ENCODE measurements at places on chromosomes 11 and 22.

DNA sequence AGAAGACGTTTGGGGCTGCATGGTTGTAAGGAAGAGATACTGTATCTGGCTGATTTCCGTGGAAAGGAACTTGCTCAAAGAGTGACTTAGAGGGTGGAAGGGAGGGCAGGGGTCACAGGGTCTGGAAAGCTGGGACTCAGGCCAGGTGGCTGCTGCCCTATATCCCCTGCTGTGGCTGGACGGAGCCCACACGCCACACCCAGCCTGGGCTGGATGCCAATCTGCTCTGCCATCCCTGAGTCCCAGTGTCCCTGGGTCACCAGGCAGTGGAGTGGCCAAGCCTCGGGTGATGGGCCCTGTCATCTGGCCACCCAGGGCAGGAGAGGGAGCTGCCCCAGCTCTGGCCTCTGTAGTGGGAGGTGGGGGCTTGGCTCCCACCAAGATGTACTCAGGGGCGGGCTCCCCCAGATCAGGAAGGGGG, 26.5 kb upstream of the KRTAP5-7 start:
- no peak for DNase-seq

GRCh38 chr11:15568440-15568839, 453.7 kb downstream of the INSC start:
- no peak for DNase-seq

GRCh38 chr11:79397252-79397651, 43.6 kb downstream of the TENM4 start:
- DNase-seq, result no peak

DNA sequence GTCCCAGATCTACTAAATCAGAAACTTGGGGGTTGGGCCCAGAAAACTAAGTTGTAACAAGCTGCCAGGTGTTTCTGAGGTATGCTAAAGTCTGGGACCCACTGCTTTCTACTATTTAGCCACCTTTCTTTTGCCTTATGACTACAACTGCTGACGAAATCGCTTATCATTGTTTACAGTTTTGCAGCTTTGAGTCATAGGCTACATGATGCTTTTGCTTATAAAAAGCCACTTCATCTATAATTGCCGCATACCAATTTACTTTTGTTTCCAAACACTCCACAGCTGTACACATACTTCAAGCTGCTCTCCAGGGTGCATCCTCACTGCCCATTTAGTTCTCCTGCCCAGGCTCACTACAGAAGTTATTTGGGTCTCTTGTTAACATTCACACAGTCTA, 144.7 kb downstream of the ENTHD1 start:
- peak; percentile 50 for DNase-seq

DNA sequence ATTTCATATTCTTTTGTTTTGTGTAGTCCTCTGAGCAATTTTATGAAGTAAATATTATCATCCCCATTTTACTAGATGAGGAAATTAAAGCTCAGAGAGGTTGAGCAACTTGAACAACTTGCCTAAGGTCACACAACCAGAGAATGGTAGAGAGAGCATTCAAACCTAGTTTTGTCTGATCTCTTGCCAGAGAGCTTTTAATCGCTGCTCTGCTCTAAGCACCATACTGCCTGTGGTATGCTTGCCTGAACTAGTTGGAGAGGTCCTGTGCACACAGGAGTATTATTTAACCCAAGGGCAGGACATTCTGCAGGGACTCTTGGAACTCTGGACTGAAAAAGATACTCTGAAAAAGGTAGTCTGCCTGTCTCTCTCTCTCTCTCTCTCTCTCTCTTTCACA, 38.5 kb downstream of the TRAF6 start:
- DNase-seq, result no peak

- no peak for DNase-seq
These were observed at the start of gene ADORA2A for GRCh38 chr22:24427500-24428164. TSS of gene ADORA2A (plus strand) at chr22:24427599. CDS start at chr22:24433405, 5,806 bp downstream.

DNA sequence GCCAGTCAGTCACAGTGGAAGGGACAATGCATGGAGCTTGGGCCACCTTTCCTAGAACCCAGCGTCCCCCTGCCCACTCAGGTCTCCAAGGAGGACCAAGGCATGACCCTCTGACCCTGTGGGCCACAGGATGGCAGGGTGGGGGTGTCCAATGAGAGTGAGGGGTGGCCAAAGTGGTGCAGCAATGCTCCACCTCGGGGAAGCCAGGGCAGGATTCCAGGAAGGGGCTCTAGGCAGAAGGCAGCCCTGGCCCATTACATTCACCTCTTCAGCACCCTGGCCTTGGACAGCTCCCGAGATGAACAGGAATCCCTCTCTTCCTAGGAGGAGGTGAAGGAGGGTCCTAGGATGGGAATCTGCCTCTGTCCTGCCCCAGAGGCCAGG, 597.5 kb downstream of the BRD1 start:
- no peak for DNase-seq

DNA sequence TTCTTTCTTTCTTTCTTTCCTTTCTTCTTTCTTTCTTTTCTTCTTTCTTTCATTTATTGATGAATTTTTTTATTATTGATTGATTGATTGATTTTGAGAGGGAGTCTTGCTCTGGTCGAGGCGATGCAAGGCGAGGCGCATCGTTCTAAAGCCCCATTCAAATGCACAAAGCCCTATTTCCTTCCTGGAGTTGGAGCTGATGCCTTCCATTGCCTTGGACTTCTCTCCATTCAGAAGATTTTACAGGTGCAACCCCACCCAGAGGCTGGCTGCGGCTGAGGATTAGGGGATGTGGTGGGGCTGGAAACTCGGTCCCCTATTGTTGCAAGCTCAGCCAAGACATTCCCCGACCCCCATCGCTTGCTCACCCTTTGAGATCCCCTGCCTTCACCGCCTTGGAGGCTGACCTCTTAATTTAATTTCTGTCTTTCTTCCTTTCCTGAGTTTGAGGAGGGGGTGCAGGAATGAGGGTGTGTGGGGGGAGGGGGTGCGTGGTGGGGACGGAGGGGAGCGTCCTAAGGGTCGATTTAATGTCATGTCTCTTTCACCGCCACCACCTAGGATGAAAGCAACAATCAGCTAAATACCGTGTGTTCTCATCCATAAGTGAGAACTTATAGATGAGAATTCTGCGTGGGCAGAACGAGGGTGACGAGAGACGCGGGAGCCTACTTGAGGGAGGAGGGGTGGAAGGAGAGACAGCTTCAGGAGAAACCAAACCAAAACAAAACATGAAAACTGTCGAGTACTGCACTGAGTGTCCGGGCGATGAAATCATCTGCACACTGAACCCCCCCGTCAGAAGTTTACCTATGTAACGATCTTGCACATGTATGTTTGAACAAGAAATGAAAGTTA, 3913.9 kb upstream of the OR11H1 start:
- no peak for DNase-seq

DNA sequence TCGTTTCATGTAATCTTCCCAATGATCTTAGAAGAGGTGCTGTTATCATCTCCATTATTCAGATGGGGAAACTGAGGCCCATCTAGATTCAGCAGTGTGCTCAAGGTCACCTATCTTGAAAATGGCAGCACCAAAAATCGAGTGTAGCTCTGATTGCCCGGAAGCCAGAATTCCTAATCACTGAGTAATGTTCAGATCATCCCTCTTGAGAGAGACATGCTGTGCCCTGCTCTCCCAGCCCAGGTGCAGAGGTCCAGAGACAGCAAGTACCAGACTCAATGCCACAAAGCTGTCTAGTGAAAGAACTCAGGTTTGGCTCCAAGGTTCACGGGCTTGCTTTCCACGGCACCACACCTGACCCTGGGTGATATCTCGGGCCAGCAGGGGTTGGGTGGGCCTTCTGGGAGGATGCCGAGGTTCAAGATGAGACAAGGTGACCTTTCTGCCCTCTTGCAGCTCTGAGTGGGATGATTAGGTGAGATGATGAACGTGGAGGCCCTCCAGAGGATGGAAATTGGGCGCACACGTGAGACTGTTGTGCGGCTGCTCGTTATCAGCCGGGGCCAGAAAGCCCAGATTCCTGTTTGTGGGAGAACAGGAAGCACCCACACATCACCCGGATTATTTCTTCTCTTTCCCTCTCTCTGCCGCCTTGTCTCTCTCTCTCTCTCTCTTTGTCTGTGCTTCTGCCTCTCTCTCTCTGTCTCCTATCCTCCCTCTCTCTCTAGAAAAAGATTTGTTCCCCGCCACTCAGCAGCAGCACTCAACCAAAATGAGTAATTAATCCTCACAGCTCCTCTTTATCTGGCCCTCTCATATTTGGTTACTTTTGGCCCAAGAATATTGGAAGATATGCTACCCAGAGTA, 19.0 kb upstream of the RASD2 start:
- DNase-seq, result no peak

DNA sequence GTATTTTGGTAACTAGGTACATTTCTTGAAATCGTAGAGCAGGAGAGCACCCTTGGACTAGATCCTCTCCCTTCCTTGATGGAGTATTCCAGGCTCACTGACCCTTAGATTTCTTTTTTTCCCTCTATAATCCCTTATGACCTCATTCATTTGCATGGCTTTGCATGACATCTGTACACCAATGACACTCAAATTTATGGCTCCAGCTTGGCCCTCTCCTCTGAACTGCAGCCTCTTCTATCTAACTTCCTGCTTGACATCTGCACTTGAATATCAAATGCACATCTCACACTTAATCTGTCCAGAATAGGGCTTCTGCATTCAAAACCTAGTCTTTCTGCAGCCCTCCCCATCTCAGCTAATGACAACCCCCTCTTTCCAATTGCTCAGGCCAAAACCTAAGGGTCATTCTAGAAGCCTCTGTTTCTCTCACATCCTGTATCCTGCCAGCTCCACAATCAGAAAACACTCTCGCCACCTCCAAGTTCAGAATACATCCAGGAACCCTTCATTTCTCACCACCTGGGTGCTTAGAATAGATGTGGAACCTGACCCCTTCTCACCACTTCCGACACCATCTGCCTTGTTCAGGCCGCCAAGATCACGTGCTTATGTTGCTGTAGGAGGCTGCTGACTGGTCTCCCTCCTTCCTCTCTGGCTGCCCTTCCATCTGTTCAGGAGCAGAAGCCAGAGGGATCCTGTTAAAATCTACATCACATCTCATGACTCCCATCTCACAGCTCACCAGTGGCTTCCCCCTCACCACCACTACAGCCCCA, 138.9 kb upstream of the MTNR1B start:
- DNase-seq, result no peak

GRCh38 chr11:120950880-120951279, 73.0 kb upstream of the TBCEL start:
- no peak for DNase-seq

GRCh38 chr11:113341388-113342165, 27.2 kb downstream of the TTC12 start:
- DNase-seq, result no peak

DNA sequence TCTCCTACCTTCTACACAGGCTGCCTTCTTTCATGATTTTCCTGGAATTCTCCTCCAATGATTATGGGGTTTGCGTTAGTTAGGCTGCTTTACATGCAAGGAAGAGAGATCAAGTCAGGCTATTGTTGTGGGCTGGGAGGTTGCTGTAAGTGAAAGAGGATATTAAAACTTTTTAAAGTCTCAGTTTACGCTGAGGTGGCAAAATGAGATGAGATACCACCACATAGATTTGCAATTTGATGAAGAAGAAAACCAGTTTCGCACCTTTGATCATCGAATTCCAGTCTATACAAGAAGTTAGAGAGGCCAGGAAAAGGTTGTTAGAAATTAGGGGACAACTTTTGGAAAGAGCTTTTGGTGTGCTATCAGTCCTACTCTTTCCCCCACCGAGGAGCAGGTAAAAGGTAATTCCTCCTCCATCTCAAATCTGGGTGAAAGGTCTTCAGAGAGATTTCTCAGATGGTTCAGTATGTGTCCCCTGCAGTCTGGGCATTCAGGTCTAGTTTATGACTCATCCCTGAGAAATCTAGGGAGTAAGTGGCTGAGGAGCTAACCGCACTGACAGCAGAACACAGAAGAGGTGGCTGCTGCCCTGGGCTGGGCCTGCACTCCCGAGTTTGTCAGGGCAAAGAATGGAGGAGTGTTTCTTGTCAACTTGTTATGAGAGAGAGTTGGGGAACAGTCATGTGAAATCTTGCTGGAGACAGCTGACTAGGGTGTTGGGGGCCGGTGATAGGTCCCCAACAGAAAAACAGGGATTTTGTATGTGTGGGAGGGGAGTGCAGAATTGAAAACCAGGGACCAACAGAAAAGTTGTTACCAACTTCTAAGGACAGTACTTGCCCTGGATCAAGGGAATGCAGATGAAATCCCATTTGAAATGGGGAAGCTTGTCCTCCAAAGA, 34.7 kb downstream of the CCDC83 start:
- DNase-seq, result no peak

DNA sequence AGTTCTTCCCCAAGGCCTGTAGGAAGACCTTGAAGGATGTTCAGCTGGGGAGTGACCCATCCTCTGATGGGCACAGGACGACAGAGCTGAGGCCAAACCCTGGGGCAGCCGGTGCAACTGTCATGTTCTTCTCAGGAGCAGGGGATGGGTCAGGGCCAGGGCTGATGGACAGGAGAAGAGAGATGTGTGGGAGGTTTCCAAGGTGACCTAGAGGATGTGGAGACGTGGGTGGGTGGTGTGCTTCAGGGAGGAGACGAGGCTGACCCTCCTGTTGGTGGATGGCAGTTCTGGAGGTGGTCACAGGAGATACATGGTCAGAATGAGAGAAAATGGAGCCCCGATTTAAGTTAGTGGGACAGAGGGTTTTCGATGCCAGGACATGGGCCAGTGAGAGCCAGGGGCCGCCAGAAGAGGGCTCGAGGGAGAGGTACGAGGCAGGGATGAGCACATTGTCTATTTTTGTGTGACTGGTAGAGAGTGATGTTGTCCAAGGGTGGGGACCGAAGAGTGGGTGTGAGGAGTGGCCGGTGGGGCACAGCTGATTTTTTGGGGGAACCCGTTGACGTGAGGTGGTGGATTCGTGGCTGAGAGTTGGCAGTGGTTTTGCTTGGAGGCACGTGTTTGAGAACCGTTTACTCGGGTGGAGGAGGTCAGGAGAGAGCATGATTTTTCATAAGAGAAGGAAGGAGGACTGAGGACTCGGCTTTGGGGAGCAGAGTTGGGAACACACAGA, 14.6 kb downstream of the TBC1D22A start:
- DNase-seq, result no peak

DNA sequence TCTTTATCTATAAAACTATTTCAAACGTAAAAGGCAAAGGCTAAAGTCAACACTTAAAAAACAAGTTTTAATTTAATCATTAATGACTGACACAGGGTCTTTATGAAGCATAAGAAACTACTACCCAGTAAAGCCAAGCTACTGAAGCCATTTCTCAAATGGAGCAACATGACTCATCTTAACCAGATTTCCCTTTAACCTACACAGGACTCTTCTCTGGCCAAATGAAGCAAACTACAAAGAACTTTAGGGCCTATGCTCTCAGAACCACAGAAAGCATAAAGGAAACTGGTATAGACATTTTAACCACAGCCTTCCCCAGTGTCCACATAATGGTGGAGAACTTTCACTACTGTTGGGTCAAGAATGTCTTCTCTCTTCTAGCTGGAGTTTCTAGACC, 34.7 kb downstream of the ALG9 start:
- DNase-seq, result no peak

DNA sequence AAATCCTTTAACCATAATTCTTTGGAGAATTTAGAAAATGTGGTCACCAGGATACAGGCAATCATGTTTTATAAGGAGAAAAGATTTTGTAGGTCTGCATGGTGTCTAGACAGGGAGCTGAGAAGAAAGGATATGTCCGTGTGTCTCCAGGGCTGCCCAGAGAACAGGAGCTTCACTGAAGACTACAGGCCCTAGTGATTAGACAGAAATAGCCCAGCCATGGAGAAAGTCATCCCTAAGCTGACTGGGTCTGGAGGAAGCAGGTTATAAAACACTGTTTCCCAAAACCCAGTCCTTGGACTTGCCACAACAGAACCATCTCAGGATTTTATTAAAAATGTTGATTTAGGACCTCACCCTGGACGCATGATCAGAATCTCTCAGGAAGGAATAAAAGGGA, 84.4 kb downstream of the GALNT18 start:
- no peak for DNase-seq

GRCh38 chr22:20459152-20459542, 21.5 kb upstream of the SCARF2 start:
- no peak for DNase-seq

- DNase-seq, result no peak
These were observed 107.0 kb downstream of the FAM76B start for GRCh38 chr11:95682552-95682951.

All from right lung (tissue), 10 donors.